ENCODE measurements at places on chromosomes 13 and 19.
A peak's percentile ranks its signal among the peaks of the same experiment; 100 is the strongest.

GRCh38 chr19:15178629-15179308 lies 22.0 kb downstream of the NOTCH3 start:
- no peak for DNase-seq

DNA sequence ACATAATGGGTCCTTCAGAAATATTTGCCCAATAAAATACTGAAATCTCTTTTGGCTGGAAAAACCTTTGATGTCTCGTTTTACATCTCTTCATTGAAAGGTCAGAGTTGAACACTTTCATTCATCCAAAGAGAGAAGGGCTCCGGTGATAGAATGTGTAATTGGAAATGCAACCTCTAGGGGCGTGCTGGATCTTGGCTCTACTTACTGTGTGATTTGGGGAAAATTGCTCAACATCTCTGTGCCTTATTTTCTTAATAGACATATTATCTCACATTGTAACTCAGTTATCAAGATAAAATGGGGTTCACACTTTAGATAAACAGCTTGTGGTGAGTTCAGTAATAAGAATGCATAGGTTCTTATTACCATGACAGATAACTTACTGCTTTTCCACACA lies 1444.1 kb downstream of the SLITRK5 start:
- DNase-seq, result no peak

GRCh38 chr13:51728972-51729371 lies 75.0 kb downstream of the DHRS12 start:
- DNase-seq, result no peak

GRCh38 chr13:44306371-44307192 lies 67.0 kb upstream of the SERP2 start:
- DNase-seq, result peak; percentile 56

GRCh38 chr13:30807392-30807791 lies 72.0 kb downstream of the ALOX5AP start:
- DNase-seq, result no peak

DNA sequence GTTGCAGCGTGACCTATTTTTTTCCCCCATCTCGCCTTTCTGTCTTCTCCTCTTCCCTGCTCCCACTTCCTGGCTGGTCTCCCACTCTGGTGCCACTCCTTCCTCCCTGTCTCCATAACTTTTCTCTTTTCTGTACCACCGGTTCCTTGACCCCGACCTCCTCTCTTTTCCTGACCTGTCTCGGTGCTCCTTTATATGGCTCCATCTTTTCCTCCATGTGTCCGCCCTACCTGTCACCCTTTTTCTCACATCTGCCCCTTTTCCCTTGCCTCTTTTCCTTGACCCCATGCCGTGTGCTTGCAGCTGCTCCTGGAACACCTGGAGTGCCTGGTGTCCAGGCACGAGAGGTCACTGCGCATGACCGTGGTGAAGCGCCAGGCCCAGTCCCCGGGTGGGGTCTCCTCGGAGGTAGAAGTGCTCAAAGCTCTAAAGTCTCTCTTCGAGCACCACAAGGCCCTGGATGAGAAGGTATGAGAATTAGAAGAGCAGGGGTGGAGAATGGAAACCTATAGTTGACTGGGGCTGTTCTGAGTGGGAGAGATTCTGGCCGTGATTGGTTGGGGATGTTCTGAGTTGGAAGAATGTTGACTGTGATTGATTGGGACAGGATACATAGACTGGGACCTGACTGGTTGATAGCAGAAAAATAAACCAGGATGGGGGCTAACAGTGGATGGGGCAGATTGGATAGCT lies 9.3 kb downstream of the PPFIA3 start:
- DNase-seq, result no peak

DNA sequence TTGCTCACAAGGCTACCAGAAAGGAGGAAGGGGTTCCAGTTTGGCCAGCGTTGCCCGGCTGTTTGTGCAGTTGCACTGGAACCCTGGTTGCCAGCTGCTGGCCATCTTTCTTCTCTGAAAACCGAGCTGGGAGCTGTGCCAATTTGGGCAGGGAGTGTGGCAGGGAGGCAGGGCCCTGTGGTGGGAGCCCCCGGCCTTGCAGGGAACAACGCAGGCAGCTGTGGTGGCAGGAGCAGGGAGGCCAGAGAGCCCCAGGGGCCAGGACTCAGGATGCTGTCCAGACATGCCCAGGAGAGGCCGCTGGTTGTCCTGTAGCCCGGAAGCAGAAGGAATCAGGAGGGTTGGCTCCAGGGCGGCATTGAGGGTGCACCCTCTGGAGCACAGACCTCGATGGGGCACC lies 4.8 kb downstream of the KMT5C start:
- peak; percentile 63 for DNase-seq

DNA sequence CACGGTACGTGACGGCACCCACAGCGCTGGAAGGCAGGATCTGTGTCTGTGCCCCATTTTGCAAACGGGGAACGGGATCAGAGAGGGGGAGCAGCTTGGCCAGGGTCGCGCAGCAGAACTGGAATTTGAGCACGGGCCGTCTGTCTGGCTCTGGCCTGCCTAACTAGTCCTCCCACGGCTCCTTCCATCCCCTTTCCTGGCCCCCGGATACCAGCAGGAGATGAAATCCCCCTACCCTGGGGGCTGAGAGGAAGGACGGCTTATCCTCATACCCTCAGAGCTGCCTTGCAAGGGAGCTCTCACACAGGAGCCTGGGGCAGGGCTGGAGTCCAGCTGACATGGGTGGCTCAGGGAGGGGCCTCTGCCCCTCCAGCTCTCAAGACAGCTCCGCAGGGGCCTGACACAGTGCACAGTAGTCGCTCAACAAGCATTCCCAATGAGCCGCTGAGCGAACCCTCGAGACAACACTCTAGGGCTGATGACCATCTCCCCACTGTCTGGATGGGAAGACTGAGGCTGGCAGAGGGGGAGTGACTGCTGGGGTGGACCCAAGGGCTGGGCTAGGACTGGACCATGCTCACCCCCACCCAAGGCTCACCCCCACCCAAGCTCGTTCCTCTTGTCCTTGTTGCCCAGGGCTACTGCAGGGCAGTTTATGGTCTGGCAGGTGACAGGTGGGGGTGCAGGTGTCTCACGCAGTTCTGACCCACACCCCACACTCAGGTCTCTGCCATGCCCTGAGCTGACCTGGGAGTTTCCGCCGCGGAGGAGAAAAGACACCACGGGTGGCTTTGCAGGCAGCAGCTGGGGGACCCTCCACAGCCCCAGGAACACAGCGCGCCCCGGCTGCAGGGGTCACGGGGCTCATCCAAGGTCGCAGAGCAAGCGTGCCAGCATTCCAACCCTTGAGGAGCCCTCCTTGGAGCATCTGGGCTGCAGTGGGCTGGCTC lies 4.0 kb downstream of the ZBTB7A start:
- no peak for DNase-seq

DNA sequence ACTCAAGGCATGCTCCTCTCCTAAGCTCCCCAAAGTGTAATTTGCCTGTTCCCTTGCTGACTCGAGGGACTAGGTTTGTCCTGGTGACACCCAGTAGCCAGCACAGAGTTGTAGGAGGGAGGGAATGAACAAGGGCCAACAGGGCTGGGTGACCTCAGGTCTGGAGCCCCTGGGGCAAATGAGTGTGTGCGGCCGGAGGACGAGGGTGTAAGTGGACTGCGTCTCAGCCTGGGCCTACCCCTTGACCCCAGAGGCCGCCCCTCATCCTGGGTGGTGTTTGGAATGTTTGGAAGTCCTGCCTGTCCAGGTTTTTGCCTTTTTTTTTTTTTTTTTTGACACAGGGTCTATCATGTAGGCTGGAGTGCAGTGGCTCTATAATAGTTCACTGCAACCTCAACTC lies 1.3 kb upstream of the ZNF653 start:
- no peak for DNase-seq

DNA sequence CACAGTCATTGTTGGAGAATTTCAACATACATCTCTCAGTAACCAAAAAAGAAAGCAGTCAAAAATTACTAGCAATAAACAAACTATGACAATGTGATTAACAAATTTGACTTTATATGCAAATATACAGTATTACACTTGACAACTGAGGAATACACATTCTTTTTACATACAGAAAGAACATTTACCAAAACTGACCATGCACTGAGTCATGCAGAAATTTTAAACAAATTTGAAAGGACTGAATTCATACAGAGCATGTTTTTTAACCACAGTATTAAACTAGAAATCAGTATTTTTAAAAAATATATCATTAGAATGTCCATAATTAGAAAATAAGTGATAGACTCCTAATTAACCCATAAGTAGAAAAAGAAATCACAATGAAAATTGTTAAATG lies 420.1 kb downstream of the TBC1D4 start:
- DNase-seq, result no peak

DNA sequence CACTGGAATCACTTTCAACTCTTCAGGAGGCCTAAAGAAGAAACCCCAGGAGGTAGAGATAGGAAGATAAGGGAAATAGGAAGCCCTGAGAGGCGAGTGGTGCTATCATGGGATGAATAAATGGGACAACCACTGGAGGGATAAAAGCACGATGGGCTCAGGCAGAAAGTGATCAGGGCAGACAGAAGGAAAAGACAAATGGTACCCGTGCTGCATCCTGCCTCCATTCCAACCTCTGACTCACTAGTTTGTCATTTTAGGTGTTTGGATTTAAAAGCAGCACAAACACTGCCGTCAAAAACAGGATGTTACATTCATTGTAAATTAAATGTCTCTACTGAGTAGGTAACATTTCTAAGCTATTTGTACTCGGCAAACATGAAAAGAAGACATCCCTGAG lies 314.3 kb upstream of the HTR2A start:
- no peak for DNase-seq

GRCh38 chr19:52536448-52536800 lies 9.0 kb downstream of the ZNF808 start:
- DNase-seq, result no peak

- DNase-seq, result peak; percentile 26
Observed at GRCh38 chr13:34358811-34359513, 541.0 kb downstream of the RFC3 start.

- DNase-seq, result no peak
Observed at GRCh38 chr19:2170987-2171348, 7.2 kb downstream of the DOT1L start.

GRCh38 chr13:31012655-31013024 lies 80.2 kb downstream of the TEX26 start:
- DNase-seq, result no peak

DNA sequence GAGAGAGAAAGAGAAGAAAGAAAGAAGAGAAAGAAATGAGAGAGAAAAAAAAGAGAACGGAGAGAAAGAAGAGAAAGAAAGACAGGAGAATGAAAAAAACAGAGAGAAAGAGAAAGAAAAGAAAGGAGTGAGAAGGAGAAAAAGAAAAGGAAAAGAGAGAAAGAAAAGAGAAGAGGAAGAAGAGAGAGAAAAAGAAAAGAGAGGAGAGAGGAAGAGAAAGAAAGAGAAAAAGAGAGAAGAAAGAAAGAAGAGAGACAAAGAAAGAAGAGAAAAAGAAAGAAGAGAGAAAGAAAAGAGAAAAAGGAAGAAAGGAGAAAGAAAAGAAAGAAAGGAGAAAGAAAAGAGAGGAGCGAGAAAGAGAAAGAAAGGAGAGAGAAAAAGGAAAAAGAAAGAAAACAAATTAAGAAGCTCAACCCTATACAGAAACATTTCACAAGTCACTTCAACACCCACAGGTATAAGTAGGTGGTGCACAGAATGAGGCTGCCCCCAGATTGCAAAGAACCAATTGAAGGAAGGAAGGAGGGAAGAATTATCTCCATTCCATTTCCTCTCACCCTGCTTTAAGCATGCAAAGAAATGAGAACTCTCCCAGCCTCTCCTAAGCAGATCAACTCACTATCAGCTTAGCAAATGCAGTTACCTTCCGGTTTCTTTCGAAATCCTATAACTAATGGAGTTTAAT lies 98.8 kb upstream of the CACNA1A start:
- DNase-seq, result no peak

- DNase-seq, result no peak
Observed at GRCh38 chr13:103203735-103204330, 137.6 kb upstream of the SLC10A2 start.

DNA sequence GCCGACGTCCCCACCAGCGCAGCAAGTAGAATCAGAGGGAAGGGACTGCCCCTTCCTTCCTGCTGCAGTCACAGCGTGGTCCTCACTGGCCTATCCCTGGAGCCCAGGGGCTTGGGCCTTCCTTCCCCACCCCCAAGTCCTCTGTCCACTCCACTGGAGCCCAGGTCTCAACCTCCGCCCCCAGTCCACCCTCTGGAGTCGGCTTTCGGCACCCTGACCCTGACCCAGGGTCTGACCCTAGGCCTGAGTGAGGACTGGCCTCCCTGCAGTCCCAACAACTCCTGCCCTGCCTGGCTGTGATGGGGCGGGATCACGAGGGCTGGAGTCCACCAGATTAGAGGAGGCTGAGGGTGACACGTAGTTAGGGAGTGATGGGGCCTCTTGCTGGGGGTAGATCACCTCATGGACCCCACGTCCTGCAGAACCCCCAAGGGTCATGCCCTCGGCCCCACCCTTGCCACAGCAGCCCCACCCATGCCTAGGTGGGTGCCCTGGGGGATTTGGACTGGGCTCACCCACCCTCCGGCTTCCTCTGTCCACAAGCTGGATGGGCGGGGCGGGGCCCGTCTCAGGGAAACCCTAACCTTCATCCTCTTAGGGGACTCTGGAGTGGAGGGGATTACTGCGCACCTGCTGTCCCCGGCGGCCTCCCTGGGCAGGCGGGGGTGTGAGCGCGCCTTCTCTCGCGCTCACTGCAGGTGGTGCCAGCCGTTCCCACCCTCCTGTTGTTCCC lies 3.8 kb downstream of the RAX2 start:
- DNase-seq, result no peak

DNA sequence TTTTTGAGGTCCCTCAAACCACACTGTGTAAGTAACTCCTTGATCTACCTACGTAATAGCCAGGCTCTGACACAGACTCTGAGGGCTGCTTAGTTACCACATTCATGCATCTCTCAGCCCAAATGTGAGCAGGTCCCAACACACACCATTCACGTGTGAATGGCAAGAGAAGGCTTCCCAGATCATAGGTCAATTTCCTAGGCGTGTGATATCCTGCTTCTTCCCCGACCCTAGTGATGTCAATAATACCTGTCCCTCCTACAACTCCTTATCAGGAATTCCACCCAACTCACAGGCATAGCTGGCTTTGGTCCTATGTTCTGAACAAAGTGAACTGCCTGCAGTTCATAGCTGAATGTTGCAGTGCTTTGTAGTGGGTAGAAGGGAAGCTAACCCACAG lies 334.5 kb downstream of the RFC3 start:
- DNase-seq, result no peak

- no peak for DNase-seq
Observed at GRCh38 chr19:48473161-48473966, 4.2 kb downstream of the CYTH2 start.

DNA sequence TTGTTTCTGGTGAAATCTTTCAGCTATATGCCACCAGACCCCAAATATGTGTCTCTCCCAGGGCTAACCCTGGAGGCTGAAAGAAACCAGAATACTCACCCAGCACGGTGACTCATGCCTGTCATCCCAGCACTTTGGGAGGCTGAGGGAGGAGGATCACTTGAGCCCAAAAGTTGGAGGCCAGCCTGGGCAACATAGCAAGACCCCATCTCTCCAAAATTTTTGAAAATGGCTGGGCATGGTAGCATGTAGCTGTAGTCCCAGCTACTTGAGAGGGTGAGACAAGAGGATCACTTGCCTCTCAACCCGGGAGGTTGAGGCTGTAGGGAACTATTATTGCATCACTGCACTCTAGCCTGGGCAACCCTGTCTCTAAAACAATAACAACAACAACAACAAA lies 76.1 kb upstream of the UQCRFS1 start:
- DNase-seq, result no peak

- no peak for DNase-seq
Observed at GRCh38 chr13:111853721-111854120, 213.2 kb upstream of the SOX1 start.
